Activated effector memory CD4-positive, alpha-beta T cell treated with anti-CD3 and anti-CD28 coated beads, Interleukin-2, amount 50 U/mL, for 16 hours (primary cell): ENCODE measurements at places on chromosomes 1 and 21.

GRCh38 chr1:187091666-187092065 lies 262.9 kb downstream of the PLA2G4A start:
- no peak for DNase-seq

DNA sequence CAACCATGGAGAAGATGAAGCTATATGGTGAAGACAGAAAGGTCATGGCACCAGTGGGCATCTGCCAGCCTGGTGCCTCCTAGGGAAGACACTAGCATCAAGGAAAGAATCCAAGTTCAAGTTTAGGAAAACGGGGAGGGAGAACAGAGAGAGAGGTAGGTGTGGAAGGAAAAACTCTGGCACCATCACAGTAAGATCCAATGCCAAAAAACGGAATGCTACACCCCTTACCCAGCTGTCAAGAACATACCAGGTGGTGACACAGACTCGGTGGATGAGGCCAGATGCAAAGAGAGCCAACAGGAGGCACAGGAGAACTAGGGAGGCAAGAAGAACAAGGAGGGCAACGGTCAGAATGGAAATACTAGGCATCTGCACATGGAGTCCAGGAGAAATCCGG lies 3.6 kb downstream of the KRTCAP2 start:
- no peak for DNase-seq

DNA sequence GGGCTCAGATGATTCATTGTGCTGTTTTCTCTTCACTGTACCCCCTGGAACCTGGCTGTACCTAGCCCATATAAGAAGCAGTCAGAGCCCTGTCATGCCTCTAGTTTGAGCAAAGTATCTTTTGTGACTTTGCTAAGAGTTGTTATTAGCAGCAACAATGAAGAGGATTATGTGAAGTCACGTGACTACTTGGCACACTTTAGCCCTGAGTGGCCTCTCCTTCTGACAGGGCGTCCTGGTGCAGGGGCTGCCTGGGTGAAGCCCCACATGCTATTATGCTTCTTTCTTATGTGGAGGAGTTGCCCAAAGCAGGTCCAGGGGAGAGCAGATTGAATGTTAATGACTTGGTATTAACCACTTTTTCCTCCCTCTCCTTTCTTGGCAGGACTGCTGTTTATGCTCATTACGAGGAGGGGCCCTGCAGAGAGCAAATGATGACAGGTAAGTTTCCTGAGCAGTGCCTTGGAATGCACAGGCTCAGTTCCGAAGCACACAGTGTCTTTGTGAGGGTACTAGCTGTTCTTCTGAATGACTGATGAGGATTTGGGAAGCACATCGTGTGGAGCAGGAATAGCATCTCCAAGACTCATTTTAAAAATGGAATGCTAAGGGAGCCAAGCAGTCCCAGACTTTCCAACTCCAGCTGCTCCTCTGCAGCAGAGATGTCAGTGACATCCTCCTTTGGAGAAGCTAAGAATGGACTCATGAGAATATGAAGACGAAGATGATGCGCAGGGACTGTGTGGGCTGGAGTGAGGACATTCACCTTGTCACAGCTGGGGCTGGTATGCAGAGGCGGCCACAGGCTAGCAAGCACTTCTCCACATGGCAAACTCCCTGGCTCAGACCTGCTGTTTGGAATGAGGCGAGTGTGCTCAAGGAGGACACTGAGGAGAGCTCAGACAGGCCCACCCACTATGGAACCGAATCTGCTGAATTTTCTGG lies 15.2 kb upstream of the ST3GAL3 start:
- peak; percentile 50 for DNase-seq

DNA sequence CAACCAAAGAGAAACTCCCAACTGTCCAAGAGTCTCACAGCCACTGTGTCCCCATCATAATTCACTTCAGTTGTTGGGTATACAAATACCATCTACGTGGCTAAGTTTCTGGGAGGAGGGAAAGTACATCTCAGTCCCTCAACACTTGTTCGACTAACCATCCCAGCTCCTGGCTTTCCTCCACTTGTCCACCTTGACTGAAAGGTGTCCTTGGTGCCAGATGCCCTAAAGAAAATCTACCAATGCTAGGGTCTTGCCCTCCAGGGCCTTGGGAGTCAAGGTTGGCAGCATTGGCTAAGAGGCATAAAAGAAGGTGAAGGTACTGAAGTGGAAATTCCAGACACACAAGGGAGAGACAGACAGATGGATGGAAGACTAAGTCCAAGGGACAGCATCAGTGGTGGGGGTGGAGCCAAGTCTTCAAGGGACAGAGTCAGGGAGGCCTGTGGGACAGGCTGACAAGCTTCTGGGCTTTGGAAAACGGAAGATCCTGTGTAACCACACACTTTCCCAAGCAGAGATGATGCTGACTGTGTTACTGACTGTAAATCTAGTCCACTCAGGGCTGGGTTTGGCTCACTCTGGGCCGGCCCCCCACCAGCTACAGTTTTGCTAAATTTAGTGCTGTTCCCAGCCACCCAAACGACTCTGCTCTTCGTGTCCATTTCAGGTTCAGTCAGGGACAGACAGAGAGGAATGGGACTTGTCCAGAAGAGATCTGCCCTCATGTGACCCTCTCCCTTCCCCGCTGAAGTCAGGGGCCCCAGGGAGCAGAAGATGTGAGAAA lies 60.1 kb downstream of the CD34 start:
- no peak for DNase-seq

DNA sequence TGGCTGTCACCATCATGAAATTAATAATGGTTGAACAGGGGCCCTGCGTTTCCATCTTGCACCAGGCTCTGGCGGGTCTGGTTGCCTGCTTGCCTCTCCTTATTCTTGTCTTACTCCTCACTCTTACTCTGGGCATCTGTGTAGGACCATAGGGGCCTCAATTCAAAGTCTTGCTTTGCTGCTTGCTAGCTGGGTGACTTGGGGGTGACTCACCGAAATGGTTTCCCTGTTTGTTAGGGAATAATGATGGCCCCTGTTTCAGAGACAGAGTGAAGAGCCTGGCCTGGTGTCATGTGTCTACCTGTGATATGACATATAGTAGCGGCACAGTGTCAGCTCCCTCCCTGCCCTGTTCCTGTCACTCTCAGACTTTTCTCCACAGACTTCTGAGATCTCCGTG lies 24.6 kb downstream of the KCNC4 start:
- no peak for DNase-seq

DNA sequence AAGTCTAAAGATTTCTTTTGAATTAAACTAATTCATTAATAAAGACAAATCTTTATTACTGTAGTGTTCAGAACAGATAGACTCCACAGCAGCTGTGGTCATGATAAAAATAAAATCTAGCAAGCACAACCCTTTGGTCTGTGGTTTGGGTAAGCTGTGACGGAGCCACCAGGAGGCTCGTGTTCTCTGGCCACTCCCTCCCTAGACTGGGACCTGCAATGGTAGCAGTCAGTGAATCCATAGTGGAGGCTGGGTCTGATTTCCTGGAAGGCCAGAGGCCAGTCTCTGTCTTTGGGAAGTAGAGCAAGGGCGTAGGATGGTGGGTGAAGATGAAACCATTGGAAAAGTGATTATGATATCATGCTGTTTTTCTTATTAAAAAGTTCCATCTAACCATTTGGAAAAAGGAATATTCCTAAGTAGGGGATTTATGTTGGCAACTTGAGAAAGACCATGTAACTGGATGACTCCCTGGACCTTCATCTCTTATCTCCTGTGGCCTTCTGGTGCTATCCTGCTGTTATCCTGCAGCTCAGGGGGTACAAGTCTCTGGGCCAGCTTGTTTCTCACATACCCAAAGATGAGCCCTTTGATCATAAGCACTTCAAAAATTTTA lies 39.0 kb downstream of the TENT5C start:
- DNase-seq, result no peak

- no peak for DNase-seq
These were observed 14.4 kb upstream of the TTC39A start for GRCh38 chr1:51344602-51345299.

DNA sequence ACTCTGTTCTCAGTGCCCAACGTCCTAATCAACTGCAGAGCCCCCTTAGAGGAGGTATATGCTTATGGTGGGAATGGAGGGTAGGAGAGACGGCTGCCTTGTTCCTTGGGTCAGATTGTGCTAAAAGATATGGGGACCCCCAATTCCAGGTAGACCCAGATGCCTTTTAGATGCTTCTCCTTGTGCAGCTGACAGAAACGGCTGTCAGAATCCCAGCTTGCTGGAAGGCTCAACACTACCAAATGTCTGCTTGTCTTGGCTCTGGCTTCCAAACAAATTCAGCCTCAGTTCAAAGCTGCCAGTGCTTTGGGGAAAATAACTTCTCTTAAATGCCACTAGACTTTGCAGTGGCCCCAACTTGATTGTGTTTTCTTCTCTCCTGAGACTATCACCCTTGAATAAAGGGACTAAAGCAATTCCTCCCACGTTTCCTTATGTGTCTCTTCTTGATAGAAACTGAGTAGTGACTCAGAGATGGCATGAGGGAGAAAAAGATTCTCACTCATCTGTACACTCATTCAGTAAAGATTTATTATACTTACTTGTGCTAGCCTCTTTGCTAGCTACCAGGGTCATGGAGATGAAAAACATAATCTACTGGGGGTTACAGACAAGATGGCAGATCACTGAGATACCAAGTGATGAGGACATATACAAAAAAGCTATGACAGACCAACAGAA lies 3.4 kb upstream of the RNF19B start:
- no peak for DNase-seq

DNA sequence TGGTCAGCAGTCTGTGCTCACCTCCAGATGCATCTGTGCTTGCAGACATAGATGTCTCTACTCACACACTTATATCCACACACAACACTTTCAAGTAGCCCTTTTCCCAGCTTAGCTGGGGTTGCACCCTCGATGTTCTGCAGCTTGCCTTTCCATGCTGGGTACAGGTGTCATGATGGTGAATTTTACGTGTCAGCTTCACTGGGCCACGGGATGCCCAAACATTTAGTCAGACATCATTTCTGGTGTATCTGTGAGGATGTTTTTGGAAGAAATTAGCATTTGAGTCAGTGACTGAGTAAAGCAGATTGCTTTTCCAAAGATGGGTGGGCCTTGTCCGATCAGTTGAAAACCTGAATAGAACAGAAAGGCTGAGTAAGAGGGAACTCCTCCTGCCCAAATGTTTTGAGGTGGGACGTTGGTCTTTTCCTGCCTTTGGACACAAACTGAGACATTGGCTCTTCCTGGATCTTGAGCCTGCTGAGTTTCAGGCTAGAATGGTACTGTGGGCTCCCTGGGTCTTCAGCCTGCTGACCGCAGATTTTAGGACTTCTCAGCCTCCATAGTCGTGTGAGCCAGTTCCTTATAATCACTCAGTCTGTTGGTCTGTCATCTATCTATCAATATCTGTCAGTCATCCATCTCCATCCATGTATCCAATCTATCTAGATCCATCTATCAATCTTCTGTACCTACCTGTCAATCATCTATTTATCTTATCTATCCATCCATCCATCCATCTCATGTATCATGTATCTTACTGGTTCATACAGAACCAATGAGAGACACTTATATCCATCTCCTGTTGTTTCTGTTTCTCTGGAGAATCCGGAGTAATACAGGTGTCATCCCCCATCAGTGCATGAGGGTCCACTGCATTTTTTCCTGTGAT lies 12.7 kb upstream of the OBSCN start:
- DNase-seq, result peak; percentile 19

DNA sequence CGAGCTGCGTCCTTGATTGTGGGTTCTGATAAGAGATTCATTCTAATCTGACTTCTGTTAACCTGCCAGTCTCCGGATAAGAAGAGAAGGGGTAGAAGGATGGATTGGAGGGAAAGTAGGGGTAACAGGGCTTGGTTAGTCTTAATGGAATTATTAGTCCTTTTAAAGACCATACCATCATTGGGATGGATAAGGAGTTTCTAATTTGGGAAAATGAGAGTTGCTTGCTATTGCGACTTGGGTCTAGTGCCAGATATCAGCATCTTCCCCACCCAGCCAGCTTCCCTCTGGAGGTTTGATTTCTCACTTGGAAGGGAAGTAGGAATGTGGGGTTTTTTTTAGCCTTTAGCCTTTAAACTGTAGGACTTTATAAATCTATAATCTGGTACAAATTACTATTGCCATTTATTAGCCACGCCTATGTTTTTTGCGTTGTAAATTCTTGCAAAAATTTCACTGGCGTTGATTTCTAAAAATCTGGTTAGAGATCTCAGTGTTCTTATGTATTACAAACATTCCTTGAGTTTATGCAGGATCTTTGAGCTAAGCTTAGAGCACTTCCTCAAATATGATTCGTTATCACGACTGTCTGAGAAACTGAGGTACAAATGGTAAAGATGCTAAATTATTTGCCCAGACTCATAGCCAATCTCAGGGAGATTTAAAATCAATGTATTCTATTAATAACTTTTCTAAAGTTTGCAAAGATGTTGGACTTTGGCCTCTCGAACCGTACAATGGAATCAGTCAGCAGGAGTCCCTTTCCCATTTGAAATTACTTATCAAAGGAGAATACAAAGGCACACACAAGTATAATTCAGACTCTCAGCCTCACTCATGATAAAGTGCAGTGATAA lies 1.3 kb downstream of the FAM20B start:
- DNase-seq, result no peak

DNA sequence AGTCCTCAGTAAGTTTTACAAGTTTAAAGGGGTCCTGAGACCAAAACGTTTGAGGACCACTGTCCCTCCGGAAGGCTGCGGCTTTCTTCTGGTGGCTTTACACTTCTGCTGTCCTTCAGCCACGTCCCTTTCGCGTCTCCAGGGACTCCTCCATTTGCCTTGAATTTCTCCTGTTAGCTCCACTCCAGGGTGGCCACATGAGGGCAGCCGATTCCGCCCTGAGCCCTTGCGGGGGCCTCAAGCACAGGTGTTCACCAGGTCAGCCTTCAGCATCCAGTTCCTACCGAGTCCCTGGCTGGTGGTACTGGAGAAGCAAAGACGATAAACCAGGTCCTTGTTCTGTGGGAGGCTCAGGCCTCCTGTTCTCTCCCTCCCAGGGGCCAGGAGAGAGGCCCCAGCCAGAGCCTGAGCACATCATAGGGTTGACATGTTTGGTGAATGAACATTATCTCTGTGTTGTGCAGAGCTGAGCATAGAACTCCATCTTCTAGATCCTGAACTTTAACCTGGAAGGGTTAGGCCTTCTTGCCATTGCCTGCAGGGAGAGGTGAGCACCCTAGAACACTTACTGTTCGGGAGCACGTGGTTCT lies 27.4 kb upstream of the COQ8A start:
- DNase-seq, result peak; percentile 76

GRCh38 chr1:78383923-78384322 lies 106.9 kb upstream of the PTGFR start:
- no peak for DNase-seq

- peak; percentile 76 for DNase-seq
These were observed 37.7 kb downstream of the SH3GLB1 start for GRCh38 chr1:86741947-86742572.
